Left colon (tissue), 2 donors: ENCODE measurements at places on chromosomes 1 and 21.

- no peak for DNase-seq
These were observed 357.4 kb upstream of the ADGRL2 start for GRCh38 chr1:81443288-81443687.

DNA sequence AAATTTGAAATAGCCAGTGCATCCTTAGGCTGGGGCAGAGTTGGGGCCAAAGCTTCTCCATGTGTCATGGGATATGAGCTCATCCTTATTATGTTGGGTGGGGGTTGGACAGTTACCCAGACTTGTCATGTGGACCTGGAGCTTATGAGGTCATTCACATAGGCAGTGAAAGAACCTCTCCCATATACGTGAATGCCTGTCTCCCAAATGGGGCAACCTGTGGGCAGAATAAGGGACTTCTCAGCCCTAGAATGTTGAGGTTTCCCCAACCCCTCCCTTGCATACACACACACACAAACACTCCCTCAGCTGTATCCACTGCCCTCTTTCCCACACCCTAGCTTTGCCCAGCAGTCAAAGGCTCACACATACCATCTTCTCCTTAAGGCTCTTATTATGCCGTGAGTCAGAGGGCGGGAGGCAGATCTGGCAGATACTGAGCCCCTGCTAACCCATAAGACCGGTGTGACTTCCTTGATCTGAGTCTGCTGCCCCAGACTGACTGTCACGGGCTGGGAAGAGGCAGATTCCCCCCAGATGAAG, 2.3 kb upstream of the IVL start:
- no peak for DNase-seq

DNA sequence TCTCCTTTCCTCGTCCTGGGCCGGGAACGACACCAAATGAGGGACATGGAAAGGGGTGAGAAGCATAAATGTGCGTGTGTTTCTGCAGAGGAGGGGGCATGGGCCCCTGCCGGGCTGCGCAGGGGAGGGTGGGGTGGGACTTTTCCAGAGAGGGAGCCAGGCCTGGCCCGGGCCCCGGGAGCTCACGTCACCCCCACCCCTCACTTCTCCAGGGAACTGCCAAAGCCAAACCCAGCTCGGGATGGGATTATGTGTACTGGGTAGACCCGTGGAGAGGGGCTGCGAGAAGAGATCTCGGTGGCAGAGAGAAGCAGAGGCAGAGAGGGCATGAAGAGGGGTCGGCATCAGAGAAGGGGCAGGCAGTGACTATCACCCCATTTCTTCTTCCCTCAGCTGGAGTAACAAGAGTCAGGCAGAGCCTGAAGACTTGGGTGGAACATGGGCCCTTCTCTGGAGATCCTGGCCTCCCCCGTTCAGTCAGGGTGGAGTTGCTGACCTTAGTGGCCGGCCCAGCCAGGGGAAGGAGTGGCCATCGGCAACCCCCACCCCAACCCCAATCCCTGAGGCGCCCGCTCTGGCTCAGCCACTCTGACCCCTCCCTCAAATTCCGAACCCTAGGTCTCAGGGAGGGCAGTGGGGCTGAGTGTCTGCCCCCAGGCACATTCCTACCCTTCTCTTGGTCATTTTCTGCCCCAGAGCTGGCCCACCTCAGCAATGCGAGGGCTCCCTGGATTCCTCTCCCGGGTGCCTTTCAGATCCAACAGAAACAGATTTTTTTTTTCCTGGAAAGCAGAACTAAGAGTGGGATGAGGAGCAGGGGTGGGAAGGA, 1.2 kb downstream of the ADAMTSL4 start:
- DNase-seq = no peak

DNA sequence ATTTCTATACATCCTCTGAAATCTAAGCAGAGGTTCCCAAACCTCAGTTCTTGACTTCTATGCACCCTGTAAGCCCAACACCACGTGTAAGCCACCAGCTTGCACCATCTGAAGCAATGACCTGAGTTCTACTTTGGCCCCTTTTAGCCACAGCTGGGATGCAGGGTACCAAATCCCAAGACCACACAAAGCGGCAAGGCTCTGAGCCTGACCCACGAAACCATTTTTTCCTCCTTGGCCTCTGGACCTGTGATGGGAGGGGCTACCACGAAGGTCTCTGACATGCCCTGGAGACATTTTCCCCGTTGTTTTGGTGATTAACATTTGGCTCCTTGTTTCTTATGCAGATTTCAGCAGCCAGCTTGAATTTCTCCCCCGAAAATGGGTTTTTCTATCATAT, 38.8 kb downstream of the STXBP3 start:
- no peak for DNase-seq

DNA sequence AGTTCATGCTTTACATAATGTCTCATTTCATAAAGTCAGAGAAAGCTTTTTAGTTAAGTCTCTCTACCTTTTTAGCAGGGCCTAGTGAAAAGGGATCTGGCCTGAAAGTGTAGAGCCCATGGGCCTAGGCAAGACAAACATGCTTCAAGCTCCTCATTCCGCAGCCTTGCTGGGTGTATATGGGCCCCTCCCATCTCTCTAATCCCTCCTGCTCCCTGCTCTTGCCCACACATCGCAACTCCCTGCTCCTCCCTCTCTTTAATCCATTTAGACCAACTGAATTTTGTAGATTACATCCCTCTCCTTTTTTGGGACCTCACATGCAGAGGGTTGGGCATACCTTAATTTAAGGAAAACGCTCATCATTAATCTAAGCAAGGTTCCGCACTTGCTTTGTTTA, 42.3 kb upstream of the CCDC190 start:
- no peak for DNase-seq

GRCh38 chr1:26280333-26281042, 602 bp downstream of the SH3BGRL3 start:
- peak; percentile 66 for DNase-seq

- DNase-seq = no peak
These were observed 23.7 kb downstream of the SNX27 start for GRCh38 chr1:151635479-151636072.

DNA sequence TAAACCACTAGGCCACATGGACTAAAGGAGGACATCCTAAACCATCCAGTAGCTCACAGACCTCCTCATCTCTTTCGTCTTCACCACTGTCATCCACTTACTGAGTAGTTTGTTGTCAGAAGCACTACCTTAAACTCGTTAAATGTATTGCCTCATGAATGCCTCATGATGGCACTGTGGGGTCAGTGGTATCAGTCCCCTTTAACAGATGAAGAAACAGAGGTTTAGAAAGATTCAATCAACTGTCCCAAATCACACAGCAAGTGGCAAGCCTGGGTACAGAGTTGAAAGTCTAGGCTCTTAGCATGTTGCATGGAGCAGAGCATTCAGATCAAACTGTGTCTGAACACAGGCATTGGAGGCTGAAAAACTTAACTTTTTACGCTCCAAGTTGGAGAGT, 183.6 kb upstream of the KIAA0040 start:
- no peak for DNase-seq

DNA sequence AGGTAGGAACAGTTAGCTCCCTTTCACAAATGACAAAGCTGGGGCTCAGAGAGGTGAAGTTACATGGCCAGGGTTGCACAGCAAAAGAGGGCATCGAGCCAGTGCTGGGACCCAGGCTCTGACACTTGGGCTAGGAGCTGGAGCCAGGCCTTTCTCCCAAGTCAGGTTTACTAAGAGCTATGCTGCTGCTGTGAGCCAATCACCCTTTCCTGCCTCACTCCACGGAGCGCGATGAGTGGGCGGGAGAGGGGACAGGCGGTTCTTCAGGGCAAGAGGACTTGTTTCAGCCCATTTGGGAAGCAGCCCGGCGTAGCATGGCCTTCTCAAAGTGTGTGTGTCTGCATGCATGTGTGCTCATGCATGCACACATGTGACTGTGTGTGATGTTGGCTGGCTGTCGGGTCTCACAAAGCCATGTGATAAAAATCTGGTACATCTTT, 10.6 kb downstream of the ID3 start:
- peak; percentile 59 for DNase-seq

DNA sequence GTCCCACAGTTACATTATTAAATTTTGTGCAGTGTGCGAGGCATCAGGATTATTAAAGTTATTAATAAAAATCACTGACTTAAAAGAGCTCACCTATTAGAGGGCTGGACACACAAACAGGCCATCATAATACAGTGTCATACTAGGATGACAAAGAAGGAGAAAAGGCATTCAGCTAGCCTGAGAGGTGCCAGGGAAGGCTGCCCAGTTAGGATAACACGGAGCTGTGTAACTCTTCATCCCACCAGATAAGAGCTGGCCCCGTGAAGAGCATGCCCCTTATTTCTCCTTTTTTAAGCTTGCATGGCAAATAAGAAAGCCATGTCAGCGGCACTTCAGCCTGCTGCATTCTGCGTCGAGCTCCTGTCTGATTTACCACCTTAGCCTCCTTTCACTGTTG, 109.5 kb downstream of the KCNK1 start:
- DNase-seq = no peak

- DNase-seq = no peak
These were observed 1051.7 kb downstream of the TTLL7 start for GRCh38 chr1:82947278-82947677.

DNA sequence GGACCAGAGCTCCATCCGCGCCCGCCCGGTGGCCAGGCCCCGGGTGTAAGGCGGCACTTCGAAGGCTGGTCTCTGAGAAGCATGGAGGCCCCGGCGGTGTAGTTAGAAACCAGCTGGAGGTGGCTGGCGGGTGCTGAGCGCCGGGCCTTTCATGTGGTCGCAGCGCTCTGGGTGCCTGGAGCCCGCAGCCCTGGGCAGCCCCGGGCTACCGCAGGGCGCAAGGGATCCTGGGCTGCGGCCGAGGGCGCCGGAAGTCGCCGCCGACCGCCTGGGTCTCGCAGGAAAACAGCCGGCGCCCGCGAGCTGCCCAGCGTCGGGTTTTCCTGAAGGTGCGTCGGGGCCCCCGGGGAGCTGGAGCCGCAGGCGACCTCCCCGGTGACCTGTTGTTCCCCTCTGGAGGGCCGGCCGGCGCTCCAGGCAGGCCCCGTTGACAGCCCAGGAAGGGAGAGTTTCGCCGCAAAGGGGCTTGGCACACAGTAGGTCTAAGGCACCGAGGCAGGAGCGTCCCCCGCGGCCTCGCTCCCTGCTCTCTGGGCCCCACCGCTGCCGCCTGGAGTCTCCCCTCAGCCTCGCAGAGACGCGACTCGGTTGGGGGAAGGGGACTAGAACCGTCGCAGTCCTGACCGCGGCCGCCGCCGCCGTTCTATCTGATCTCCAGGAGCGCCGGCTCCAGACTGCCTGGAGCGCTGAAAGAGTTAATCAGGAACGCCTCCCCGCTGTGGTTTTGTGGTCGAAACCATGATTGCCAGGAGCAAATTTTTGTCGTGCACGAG, 2.7 kb downstream of the GRHL3 start:
- DNase-seq = peak; percentile 66

GRCh38 chr1:209586221-209586740, 2.8 kb downstream of the CAMK1G start:
- no peak for DNase-seq
